ENCODE measurements at places on chromosomes 3 and 15.

DNA sequence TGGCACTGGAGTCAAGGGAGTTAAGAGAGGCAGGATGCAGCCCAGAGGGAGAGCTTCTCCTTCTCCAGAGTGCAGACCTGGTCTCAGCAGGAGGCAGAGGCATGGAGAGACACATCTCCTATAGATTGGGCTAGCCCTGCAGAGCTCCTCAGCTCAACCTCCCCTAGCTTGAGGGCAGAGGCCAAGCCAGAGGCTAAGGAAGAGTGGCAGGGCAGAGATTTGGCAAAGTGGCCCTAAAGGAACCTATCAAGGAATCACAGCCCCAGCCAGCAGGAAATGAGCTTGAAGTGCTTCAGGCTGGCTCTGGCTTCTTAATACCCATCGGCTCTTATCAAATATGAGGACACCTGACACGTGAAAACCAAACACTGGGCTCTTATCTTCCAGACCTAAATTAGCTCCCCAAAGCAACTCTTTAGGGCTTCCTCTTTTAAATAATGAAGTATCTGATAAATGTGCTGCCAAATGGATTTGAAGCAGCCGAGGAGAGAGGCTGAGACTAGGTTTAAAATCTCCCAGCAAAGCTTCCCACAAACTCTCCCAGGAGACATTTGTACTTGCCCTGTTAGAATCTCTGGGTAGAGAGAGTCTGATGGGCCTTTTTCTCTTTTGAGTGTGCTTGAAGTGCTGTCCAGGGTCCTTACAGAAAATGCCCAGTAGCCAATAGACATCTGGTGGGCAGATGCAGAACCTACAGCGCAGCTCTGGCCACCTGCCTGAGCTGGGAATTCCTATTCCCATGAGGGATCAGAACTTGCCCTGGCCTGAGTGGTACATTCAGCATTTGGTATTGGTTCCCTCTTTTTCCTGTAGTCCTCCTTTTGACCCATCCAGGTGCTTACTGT, 271.4 kb downstream of the CLSTN2 start:
- no peak for DNase-seq

GRCh38 chr15:41780266-41780665, 6.0 kb downstream of the MAPKBP1 start:
- no peak for DNase-seq

GRCh38 chr15:43922021-43922420, 95.2 kb downstream of the WDR76 start:
- no peak for DNase-seq

DNA sequence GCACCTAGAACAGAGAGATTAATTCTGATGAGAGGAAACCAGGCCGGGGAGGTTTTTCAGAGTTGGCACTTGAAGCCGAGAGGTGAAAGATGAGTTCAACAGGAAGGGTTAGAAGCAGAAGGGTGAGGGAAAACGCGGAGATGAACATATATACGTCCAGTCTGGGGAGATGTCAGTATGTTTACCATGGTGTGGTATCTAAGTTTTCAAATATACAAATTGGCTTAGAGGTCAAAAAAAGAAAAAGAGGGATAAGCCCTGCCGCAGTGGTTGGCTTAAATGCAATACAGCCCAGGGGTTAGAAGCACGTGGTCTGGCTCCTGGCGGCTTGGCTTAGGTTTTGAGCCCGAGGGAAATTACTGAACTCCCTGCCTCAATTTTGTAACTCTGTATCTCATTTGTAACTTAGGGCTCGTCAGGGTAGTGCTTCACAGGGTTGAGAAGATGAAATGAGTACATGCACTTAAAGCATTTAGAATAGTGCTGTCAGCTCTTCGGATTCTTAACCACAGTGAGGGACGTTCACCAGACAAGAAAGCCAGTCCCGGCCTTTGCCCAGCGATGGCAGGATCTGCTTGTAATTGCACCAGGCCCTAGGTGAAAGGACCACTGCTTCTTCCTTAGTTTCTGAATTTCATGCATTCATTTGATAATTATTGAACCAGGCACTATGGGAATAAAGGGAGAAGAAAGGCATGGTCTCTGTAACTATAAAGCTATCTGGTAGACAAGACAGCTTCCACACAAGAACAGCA, 6.4 kb downstream of the HES1 start:
- DNase-seq = no peak

DNA sequence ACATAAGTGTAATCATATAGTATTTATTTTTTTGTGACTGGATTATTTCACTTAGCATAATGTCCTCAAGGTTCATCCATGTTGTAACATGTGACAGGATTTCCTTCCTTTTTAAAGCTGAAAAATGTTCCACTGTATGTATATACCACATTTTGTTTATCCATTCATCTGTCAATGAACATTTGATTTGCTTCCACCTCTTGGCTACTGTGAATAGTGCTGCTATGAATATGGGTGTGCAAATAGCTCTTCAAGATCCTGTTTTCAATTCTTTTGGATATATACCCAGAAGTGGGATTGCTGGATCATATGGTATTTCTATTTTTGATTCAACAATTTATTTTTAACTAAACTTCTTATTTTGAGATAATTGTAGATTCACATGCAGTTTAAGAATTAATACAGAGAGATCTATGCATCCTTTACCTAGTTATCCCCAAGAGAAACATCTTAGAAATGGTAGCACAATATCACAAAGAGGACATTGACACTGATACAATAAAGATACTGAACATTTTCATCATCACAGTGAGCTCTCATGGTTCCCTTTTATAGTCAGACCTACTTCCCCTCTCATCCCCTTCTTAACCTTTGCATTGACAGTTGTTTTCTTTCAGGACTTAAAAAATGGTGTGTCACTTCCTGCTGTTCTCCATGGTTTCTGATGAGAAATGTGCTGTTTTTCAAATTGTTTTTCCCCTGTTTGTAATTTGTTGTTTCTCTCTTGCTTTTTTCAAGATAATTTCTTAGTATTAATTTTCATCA, 90.1 kb downstream of the SATB1 start:
- DNase-seq = no peak

- DNase-seq = no peak
Observed at GRCh38 chr3:4992118-4992517, 12.9 kb downstream of the BHLHE40 start.

GRCh38 chr3:120440001-120440703, 10.6 kb downstream of the FSTL1 start:
- DNase-seq = no peak

GRCh38 chr3:107833722-107834416, 257.0 kb downstream of the CD47 start:
- DNase-seq = no peak

DNA sequence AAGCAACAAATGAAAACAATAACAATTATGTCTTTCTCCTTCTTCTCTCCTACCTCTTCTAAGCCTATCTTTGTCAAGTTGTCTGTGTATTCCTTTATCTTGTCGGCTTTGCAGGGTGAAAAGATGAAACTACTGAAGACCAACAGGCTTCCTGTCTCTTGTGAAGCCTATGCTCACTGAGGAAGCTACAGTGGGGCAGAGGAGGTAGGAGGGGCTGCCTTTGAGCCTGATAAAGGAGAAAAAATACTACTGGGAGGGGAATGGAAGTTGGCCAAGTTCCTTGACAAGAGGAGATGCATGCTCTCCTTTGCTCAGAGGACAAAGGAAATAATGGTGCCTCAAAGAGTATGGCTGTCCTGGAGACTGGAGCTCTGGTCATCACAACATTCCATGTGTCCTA, 92.0 kb downstream of the IGSF11 start:
- DNase-seq = no peak

- DNase-seq = no peak
Observed at GRCh38 chr3:188183452-188183851, 29.5 kb downstream of the LPP start.

- DNase-seq = no peak
Observed at GRCh38 chr15:31887246-31887645, 143.1 kb upstream of the CHRNA7 start.

GRCh38 chr3:15959434-15959811, 161.6 kb upstream of the ANKRD28 start:
- no peak for DNase-seq

GRCh38 chr3:49785565-49786356, 581 bp downstream of the IP6K1 start:
- DNase-seq = no peak

DNA sequence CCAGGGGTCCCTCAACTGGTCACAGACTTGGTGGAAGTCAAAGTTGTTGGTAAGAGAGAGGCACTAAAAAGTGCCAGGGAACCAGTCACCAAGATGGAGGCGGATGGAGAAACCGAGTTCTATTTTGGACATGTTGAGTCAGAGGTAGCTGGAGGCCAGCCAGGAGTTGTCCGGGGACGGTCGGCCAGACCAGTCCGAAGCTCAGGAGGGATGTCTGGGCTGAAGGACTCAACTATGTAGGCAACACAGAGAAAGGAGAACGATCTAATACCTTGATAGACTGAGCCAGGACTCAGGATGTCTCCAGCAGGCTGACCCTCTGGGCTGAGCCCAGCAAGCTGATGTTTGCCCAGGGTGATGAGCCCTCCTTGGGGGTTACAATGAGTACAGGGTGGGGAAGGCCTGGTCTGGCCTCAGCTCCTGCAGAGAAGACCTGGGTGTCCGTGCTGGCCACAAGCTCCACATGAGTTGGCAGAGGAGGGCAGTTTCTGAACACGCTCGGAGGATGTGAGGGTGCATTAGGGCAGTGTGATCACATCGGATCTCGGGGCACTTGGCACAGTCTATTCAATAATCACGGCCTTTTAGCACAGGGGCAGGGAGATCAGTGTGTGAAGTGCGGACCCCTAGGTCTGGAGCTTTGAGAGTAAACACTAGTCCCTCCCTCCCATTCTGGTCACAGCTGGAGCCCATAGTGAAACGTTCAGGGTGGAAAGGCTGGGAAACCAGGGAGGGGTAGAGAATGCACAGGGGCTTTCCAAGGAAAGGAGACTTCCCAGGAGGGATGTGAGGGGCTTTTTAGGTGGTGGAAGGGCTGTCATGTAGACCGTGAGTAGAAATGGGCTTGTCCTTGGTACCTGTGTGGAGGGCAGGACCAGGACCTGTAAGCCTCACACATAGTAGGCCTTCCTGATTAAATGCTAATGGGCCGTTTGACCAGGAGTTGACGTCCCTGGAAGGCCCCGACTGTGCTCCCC, 111.9 kb downstream of the ETFA start:
- no peak for DNase-seq

DNA sequence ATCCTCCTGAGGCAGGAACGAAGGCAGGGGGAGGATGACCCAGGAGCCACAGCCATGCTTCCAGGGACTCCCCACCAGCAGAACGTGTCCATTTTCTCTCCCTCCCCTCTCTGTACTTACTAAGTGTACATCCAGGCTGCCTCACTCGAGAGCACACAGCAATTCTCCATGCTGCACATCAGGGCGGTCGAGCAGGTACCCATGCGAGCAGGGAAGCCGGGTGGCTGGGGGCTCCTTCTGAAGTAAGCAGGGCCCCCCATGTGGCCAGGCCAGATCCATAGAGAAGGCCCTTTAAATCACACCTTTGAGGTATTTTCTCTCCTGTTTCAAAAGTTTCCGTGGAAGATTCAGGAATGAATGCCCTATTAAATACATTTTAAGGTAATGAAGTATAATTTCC, 41.2 kb upstream of the SLC6A11 start:
- no peak for DNase-seq

- no peak for DNase-seq
Observed at GRCh38 chr15:69973102-69973714, 124.5 kb downstream of the TLE3 start.

- DNase-seq = no peak
Observed at GRCh38 chr3:70433091-70433490, 120.7 kb upstream of the MDFIC2 start.

GRCh38 chr3:177203689-177204395, 6.6 kb upstream of the TBL1XR1 start:
- DNase-seq = no peak

DNA sequence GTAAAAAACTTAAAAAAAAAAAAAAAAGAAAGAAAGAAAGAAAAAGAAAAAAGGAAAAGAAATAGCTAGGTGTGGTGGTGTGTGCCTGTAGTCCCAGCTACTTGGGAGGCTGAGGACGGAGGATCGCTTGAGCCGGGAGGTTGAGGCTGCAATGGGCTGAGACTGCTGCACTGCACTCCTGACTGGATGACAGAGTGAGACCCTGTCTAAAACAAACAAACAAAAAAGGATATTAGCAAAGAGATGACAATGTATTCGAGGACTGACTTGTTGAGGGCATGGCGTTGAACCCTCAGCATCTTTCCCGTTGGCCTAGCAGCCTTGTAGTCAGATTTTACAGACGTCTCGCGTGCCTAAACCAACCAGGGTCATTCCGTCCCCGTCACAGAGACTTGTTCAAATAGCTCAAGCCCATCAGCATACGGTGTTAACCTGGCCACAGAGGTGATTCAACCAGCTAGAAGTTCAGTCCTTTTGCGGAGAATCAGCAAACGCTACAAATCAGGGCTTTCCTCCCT, 528 bp upstream of the NIT2 start:
- no peak for DNase-seq

DNA sequence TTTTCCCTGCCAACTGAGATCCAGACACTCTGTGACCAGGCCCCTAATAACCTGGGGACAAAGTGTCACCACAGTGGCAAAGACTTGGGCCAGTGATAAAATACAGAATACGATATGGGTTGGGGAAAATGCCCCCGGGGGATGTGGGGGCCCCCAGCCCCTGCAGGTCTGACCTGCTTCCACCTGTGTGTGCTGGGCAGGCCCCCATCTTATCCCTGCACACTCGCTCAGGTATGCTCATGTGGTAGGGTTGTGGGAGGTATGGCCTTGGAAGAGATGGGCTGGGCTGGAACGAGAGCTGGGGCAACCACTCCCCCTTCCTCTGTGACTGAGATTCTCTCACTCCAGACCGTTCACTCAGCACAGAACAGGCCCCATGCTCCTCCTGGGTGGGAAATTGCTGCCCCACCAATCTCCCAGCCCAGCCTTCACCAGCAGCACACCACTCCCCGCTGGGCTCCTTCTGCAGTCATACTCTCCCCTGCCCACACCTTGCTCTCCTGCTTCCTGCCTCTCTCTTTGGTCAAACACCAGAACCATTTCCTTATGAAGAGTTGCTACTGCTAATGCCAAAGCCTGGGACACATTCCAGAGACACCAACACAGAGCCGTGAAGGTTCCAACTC, 9.6 kb upstream of the CPEB1 start:
- DNase-seq = no peak
